ENCODE measurements at places on chromosomes 5 and 9.
A peak's percentile ranks its signal among the peaks of the same experiment; 100 is the strongest.

DNA sequence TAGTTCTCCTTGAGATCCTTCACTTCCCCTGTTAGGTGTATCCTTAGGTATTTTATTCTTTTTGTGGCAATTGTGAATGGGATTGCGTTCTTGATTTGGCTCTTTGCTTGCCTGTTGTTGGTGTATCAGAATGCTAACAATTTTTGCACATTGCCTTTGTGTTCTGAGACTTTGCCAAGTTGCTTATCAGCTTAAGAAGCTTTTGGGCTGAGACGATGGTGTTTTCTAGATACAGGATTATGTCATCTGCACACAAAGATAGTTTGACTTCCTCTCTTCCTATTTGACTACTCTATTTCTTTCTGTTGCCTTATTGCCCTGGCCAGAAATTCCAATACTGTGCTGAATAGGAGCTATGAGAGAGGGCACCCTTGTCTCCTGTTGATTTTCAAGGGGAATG, 609.4 kb upstream of the COX7C start:
- DNase-seq: peak; percentile 1

GRCh38 chr5:82072138-82072537, 100.3 kb downstream of the ATG10 start:
- no peak for DNase-seq

DNA sequence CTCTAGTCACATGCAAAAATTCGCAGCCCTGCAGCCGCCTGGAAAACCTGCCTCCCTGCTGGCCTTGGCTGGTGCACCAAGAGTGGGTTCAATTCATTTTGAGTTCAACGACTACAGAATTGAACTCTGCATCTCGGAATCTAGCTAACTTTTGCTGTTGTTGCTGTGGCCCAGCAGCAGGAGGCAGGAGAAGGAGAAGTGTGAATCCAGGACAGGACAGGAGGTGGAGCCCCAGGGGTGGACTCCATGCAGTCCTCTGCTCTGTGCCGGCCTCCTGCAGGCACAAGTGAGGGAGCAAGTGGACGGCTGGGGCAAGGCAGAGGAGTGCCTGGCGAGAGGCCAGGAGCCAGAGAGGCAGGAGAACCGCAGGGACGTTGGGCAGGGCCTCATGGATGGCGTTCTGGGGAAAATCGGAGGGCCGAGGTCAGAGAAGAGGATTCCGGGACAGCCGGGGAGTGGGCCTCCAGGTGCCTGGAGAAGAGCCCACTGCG, 214.2 kb downstream of the FANCC start:
- no peak for DNase-seq

GRCh38 chr5:117568622-117569021, 994.0 kb upstream of the SEMA6A start:
- DNase-seq: no peak

DNA sequence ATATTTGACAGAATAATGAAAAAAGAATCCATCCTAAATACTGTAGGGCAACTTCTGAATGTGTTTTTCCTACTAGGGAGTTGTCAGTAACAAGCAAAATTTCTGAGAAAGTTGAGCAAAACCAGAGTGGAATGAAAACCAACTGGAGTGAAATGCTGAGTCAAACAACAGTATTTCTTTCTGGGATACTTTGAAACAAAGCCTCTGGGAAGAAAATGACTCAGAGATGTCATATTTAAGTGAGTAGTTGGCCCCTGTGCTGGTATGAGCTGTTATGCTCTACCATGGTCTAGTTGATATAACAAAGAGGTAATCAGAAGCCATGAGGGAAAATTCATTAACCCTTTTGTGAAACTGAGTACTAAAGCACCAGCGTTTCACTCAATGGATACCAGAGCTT, 372.1 kb upstream of the C9orf72 start:
- no peak for DNase-seq
